ENCODE measurements at places on chromosomes 4 and X.

GRCh38 chrX:42248226-42248625 lies 324.9 kb upstream of the CASK start:
- DNase-seq = no peak

GRCh38 chrX:120310861-120311726 lies at the start of gene TMEM255A:
Gene TMEM255A (minus strand): TSS chrX:120311461. CDS start chrX:120311309, 152 bp downstream.
- DNase-seq = no peak

GRCh38 chrX:14079891-14080430 lies 50.3 kb upstream of the GEMIN8 start:
- no peak for DNase-seq

DNA sequence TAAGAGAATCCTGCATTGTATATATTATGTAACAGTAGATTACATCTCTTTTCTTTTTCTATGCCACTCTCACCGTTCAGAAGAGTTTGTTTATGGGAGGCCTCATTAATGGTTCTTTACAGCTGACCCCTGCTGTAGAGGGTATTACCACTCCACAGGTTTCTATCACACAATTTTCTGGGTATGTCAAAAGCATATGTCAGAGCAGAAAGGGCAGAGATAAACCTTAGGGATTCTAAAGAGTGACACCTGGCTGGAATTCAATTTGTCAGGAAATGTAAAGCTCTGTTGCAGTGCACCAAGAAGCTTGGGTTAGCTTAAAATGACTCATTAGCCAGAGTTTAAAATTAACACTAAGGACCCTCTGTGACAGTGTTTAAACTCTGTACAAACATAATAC lies 658.7 kb downstream of the PCDH18 start:
- DNase-seq = no peak

DNA sequence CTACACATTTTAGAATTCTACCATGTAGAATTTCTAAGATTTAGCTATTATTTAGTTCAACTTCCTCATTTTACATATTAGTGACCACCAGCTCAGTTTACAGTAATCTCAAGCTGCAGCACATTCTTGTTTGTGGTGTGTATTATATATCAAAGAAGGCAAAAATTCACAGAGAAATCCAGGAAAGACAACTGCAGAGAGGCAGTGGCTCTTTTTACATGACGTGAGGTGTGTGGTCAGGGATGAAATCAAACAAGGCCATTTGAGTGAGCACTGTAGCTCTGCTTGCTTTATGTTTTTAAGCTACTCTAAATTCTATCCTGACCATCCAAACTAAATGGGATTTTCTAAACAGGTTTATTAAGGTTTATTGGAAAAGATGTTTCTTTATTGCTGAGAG lies 71.1 kb downstream of the COL25A1 start:
- DNase-seq = no peak

DNA sequence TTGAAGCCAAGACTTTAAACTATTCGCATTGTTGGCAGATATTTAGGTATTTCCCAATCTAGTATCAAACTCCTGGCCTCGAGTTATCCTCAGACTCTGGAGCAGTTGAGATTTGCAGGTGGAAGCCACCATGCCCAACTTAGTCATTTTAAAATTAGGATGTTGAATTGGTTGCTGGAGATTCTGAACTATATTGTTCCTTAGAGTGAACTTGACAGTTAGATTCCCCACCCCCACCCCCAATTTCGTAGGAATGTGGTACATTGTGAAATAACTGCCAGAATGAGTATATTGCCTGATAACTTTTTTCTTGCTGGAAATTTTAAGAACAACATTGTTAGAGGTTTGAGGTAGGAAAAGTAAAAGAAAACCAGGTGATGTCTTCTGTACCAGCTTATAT lies 2.3 kb downstream of the NOCT start:
- DNase-seq = peak; percentile 45

Measured in iris pigment epithelial cell (primary cell).